ENCODE measurements at places on chromosomes 2 and 18. TPM values are rescaled to one million over a fixed set of nuclear protein-coding genes. Genes with fewer than 3 reads are reported as not detected.

DNA sequence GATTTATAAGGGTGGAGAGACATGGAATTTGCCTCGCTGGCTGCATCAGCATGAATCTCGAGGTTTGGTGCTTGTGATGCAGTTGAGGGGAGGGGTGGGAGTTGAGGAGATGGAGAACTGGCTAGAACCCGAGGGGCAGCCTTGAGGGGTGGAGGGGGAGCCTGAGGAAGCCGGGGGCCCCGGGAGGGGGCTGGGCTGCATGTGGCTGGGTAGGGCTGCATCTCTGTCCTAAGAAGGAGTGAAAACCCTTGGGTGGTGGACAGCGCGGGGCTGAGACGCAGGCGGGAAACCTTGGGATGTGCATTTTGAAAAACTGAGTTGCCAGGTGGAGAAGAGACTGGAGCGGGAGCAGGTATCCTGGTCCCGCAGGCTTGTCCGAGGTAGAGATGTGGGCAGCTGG is 64.2 kb downstream of the SNTG2 start:
- DNase-seq = no peak

Gene IL36A
- not detected for total RNA-seq

Gene PTGR3
- total RNA-seq = 20.8 TPM

Gene CCBE1
- 4.2 TPM for total RNA-seq

Measured in urinary bladder (tissue), 4 donors.